ENCODE measurements at places on chromosomes 12 and 14.

- DNase-seq: no peak
Observed at GRCh38 chr14:103186909-103187586, 63.8 kb downstream of the TNFAIP2 start.

GRCh38 chr12:22046968-22047390 lies 961 bp downstream of the CMAS start:
- DNase-seq: no peak

GRCh38 chr12:103801709-103802585 lies 39.1 kb downstream of the NT5DC3 start:
- DNase-seq: no peak

DNA sequence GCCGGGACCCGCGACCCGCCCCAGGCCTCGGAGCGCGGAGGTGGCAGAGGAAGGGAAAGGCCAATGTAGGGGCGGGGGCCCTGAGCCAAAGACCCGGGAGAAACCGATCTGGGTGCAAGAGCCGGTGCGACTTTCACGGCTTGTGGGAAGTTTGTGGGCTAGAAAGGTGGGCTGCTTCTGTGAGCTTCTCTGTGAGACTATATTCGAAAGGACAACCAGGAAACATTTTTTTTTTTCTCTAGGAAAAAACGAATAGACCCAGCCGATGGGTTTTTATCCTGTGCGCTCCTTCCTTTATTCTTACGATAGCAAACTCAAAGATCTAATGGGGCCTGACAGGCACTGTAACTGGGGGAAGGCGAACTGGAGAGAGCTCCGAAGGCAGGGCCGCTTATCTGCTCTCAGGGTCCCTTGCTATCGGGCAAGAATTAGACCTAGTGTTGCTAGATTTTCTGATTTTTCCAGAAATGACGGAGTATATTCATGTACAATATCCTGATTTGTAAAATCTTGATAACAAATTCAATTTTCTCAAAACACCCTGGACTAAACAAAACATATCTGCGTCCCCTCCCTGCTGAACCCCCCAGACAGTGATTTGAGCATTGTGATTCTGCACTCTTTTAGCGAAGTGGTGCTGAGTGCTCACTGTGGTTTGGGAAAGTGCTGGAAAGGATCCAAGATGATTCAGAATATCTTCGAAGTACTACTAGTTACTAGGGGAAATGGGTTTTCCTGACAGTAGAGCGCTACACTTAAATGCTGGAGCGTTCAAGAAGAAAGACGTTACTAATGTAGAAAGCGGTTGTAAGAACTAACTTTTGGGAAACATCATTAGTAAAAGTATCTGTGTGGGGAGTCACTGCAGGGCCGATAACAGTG lies 563 bp upstream of the STXBP6 start:
- DNase-seq: no peak

- DNase-seq: no peak
Observed at GRCh38 chr12:97560350-97560749, 97.7 kb downstream of the RMST start.

DNA sequence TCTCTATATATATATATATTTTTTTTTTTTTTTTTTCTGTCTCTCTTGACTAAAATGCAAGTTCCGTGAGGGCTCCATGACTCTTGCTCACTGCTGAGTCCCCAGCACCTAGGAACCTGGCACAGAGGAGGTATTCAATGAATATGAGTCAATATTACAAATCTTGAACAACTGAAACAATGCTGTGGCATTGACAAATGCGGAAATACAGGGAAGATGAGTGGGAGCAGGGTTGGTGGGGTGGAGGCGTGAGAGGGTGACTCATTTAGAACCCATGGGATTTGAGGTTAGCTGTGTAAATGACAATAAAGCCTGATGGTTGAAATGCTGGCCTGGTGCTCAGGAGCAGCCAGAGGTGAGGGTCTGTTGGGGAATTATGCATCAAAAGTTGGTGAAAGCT lies 121.7 kb upstream of the FUT8 start:
- peak; percentile 20 for DNase-seq

DNA sequence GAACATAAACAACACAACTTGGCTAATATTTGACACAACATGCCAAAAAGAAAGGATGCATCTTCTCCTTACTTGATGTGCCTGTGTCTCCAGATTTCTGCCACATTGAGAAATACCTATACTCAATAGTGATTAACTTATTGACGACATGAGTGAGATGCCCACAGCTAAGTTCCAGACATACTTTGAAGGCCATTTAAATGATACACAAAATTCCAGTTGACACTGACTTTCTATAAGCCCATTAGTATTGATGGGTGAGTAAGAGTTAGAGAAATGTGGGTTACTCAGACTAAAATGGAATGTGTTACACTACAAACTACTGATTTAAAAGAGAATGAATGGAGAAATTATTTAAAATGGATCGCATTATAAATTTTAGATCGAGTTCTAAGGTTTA lies 838.2 kb upstream of the MGAT4C start:
- DNase-seq: no peak

GRCh38 chr14:77859934-77860570 lies 60.1 kb downstream of the ADCK1 start:
- DNase-seq: no peak

- DNase-seq: no peak
Observed at GRCh38 chr12:9361879-9362326, 153.7 kb upstream of the PZP start.

GRCh38 chr14:81363746-81364378 lies 36.3 kb downstream of the STON2 start:
- DNase-seq: no peak

- DNase-seq: no peak
Observed at GRCh38 chr12:42587601-42588523, 1.7 kb downstream of the PRICKLE1 start.

- no peak for DNase-seq
Observed at GRCh38 chr14:79466938-79467527, 744.3 kb downstream of the DIO2 start.

- DNase-seq: no peak
Observed at GRCh38 chr14:95362138-95362494, 42.4 kb upstream of the CLMN start.

DNA sequence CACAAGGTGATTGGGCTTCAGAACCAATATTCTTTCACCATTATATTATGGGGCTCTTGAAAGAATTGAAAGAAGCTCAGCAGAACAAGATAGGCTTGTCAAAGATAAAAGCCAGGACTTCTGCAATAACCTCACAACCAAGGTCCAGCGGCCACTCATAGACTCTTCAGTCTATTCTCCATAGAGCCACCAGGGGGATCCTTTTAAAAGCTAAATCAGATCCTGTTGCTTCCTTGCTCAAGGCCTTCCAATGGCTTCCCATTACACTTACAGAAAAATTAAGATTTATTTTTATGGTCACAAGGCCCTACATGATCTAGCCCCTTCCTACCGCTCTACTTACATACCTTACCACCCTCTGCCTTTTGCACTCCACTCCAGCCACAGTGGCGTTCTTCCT lies 169.6 kb downstream of the C12orf42 start:
- DNase-seq: no peak

DNA sequence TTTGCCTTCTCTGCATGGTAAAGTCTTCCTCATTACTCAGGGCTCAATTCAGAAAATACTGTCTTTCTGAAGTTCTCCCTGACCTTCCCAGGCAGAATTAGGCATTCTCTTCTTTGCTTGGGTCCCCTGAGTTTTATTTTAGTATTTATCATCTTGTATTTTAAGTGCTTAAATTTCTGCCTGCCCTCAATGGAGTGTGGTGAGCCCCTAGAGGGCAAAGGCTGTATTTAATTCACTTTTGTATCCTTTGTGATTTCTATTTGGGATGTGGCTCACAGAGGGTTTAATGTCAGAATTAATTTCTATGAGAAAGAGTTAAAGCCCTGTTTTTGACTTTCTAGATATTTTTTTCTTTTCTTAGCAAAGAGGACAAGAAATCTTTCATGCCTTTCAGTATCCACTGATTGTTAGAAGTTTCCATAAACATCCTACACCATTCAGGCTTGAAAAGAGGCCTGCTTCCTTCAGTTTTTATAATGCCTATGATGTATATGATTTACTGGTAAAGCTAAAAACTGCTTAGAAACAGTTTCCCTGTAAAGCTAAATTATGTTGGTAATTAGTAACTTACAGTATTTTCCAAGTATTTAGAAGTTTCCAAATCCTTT lies 55.6 kb upstream of the PTPRB start:
- DNase-seq: no peak

DNA sequence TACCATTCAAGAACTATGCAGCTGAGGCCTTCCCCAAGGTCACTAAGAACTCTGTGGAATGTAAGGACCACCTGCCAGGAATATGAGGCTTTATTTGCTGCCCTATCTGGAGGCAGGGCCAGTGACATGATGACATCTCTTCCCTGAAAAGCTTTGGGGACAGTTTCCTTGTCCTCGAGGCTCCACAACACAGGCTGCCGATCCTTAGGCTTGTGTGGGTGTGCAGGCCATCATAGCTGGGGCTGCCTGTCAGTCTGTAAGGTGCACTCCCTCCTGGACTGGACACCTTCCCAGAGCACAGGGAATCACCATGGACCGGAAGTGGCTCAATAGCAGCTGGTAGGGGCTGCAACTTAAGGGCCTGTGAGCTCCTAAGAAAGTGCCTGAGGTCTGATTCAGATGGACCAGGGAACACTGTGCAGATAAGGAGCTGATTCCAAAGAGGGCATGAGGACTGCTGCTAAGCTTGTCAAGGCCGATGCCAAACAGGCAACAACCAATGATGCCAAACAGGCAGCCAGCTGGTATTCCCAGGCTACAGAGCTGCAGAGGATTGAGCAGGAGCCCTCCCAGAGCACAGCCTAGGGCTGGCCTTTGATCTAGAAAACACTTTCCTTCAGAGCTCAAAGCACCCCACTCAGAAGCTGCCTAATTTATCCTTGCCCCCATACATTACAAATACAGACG lies 84.3 kb downstream of the CRACR2A start:
- DNase-seq: no peak

- DNase-seq: no peak
Observed at GRCh38 chr12:87985069-87985675, 44.0 kb downstream of the C12orf50 start.

- DNase-seq: no peak
Observed at GRCh38 chr14:38125481-38126037, 82.1 kb upstream of the SSTR1 start.

GRCh38 chr12:42575717-42576116 lies 13.8 kb downstream of the PRICKLE1 start:
- DNase-seq: no peak

DNA sequence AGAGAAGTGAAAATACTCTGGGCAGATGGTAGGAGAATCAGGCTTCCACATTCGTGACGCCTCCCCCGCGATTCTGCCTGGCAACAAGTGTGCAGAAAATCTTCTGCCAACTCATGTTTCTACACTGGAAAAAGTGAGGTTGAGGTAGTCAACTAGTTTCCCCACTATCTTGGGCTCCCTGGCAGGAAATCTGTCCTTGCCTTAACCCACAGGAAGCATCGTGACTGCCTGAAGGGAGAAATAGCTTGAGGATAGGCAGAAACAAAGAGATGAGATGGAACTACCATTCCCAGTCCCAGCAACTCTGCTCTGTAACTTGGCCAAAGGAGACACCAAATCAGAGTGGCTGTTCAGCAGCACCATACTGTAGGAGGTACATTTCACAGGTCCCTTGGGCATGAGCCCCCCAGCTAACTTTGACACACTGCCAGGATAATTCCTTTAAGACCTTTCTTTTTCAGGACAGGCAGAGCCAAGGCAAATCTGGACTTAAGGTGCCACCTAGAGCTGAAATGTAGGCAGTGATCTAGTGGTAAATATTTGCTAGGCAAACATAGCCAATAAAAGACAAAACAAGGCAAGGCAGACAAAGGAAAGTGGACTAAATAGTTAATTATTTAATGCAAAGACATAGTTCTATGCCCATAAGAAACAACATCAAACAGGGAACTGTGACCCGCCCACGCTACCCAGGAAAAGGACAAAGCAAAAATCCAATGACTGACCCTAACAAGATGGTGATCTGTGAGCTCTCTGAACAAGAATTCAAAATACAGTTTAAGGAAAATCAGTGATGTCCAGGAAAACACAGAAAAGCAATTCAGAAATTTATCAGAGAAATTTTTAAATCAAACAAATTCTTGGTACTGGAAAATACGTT lies 205.1 kb downstream of the PTPRO start:
- DNase-seq: no peak

GRCh38 chr12:90390947-90391346 lies 564.0 kb downstream of the CCER1 start:
- no peak for DNase-seq

DNA sequence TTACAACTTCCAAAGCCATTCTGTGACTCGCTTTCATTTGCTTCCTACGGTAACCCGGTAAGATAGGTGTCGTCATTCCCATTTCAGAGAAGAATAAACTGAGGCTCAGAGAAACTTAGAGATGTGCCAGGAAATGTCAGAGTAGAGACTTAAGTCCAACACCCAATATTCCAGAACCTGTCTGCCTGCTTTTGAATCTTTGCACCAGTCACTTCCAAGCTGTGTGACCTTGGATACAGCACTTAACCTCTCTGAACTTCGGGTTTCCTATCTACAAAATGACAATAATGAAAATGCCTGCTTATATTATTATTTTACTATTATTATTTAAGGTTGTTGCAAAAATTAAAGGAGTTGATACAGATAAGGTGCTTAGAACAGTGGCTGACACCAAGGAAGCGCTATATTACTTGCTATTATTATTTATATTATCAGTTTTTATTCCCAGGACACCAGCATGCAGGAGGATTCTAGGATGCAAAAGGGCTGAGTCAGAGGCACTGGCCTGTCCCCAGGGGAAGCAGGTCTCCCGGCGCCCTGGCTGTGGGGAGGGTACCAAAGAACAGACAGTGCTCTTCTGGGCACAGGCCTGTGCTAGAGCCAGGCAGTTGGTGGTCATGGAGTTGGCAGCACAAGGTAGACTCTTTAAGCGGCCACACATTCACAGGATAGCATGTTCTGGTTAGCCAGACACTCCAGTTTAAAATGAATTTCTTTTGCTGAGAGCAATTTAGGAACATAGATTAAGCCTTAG lies 5.4 kb downstream of the HSPB8 start:
- DNase-seq: no peak

DNA sequence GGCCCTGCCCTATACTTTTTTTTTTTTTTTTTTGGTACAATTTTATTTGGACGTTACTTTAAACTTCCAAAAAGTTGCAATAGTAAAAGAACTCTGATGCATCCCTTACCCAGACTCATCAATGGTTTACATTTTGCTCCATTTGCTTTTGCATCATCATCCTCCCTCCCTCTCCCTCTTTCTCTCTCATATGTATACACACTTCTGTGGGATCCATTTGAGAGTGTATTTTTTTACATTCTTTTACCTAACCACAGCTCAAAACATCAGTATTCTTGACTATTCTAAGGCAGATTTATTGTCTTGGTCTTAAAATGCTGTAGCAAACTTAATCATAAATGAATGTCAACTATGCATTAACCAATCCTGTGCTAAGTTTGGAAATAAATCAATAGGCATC lies 111.6 kb downstream of the PRICKLE1 start:
- DNase-seq: no peak

All from stimulated activated CD4-positive, alpha-beta T cell treated with anti-CD3 and anti-CD28 coated beads, Interleukin-12 subunit alpha, Interleukin-12 subunit beta, amount 100 ng/mL, for 4 hours (primary cell).